Activated CD4-positive, alpha-beta T cell treated with anti-CD3 and anti-CD28 coated beads for 36 hours (primary cell): ENCODE measurements at places on chromosomes 13 and 19. TPM values are rescaled to one million over a fixed set of nuclear protein-coding genes. Genes with fewer than 3 reads are reported as not detected.

DNA sequence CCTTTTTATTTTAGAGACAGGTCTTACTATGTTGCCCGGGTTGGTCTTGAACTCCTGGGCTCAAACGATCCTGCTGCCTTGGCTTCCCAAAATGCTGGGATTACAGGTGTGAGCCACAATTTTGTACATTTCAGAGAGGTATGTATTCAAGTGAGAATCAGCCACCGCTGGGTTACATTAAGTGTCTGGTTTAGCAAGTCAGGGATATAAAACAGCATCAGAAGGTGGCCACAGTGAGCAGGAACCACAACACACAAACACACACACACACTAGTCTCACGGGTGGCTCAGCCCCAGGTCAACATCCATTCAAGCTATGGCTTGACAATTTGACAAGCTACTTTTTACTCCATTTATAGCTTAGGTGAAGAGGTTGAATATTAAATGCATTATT, 20.2 kb downstream of the KLK5 start:
- no peak for DNase-seq
- H3K4me1 ChIP-seq, result no peaks in the 10 kb centered on the region
- H3K27me3 ChIP-seq, result peaks cover 33% of the 10 kb centered on the region

GRCh38 chr19:8609279-8610040, 1.1 kb downstream of the ADAMTS10 start:
- peak overlapping the region; percentile 83 for H3K4me3 ChIP-seq
- peak overlapping the region; percentile 79 for H3K27ac ChIP-seq
- peak; percentile 48 for DNase-seq
- H3K4me1 ChIP-seq, result peaks cover 20% of the 10 kb centered on the region
- peaks cover 6% of the 10 kb centered on the region for H3K27me3 ChIP-seq

- no peaks in the 10 kb centered on the region for H3K4me1 ChIP-seq
- H3K36me3 ChIP-seq, result no peaks in the 10 kb centered on the region
- H3K27me3 ChIP-seq, result no peaks in the 10 kb centered on the region
- no peak overlapping the region for H3K27ac ChIP-seq
These were observed 397.1 kb downstream of the SLITRK5 start for GRCh38 chr13:88068316-88068715.

GRCh38 chr13:40586886-40587565, 79.4 kb downstream of the FOXO1 start:
- H3K4me3 ChIP-seq, result no peak overlapping the region
- peak overlapping the region; percentile 51 for H3K27ac ChIP-seq
- no peak for DNase-seq
- H3K36me3 ChIP-seq, result peaks cover 27% of the 10 kb centered on the region
- H3K4me1 ChIP-seq, result peaks cover 90% of the 10 kb centered on the region

The ZNF682 gene
- total RNA-seq, result 7.5 TPM

DNA sequence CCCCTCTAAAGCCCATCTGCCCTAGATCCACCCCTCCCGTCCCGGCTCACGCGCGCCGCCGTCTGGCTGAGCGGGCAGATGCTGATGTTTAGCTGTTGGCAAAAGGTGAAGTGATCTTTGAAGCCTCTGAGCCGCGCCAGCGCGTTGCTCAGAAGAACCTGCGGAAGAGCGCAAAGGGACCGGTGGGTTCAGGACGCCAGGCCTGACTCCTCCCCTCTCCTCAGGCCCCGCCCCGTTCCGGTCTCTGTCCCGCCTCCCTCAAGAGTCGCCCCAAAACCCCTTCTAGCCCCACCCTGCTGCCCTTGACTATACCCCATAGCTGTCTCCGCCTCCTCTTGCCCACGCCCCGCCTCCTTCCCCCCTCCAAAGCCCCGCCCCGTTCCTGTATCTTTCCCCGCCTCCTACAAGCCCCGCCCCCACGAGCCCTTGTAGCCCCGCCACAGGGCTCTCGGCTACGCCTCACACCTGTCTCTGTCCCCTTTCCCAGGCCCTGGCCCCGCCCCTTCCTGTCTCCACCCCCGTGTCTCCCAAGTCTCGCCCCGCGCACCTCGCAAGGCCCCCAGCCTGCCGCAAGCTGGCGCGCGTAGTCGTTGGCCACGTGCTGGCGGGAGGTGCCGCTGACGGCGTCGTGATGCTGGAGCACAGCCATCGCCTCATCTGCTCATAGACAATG, 9.5 kb downstream of the MAN2B1 start:
- H3K27ac ChIP-seq, result no peak overlapping the region
- no peaks in the 10 kb centered on the region for H3K4me1 ChIP-seq
- no peaks in the 10 kb centered on the region for H3K27me3 ChIP-seq
- DNase-seq, result peak; percentile 73

The DLL3 gene
- 0.94 TPM for total RNA-seq

GRCh38 chr13:42574435-42575311, 721 bp downstream of the TNFSF11 start:
- peak; percentile 82 for DNase-seq
- H3K27me3 ChIP-seq, result peaks cover 34% of the 10 kb centered on the region
- H3K27ac ChIP-seq, result peak overlapping the region; percentile 86
- no peaks in the 10 kb centered on the region for H3K36me3 ChIP-seq
- peak overlapping the region; percentile 77 for H3K4me3 ChIP-seq

The ACP7 gene
- total RNA-seq, result not detected

DNA sequence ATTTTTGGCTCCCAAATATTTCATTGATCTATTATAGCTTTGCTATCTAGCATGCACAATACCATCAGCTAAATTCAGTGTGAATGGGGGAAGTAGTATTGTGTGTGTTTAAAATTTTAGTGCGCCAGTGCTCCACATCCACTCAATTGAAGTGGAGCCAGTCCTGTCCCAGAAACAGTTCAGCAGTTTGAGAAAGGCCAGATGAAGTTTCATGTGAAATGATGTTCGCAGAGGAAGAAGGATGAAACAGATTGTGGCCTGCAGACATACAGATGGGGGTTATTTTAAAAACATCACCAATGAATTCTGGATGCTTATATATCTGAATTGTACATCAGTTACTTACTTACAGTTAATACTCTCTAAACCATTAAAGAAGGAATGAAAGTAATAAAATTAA, 129.4 kb downstream of the SPRY2 start:
- H3K27me3 ChIP-seq, result no peaks in the 10 kb centered on the region
- DNase-seq, result no peak
- H3K4me3 ChIP-seq, result no peak overlapping the region

DNA sequence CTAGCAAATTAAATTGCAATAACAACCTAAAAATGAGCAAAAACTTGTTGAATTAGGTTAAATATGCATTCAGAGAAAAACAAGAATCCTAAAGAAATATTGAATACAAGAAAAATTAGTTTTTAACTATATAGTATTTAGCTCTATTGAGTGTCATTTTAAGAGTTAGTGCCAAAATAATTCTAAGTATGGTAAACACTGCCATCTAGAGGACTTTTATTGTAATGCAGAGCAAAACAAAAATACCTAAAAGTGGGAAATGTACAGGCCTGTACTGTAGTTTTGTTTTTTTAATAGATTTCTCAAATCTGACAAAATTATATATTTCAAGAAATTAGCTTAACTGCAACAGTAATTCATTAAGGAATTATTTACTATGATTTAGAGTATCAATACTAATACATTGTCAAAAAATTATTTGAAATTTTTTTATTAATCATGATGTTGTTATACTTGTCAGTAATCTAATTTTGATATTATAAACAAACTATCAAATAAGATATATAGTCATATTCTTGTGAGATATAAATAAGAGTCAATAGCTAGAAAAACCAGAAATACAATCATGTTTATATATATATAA, 8.2 kb upstream of the PCDH9 start:
- no peak overlapping the region for H3K4me3 ChIP-seq
- H3K4me1 ChIP-seq, result no peaks in the 10 kb centered on the region

The EPSTI1 gene
- total RNA-seq, result 32.0 TPM

GRCh38 chr13:23175920-23176319, 4.9 kb upstream of the SGCG start:
- no peak overlapping the region for H3K4me3 ChIP-seq
- H3K36me3 ChIP-seq, result no peaks in the 10 kb centered on the region
- no peak for DNase-seq
- H3K4me1 ChIP-seq, result no peaks in the 10 kb centered on the region
- peaks cover 11% of the 10 kb centered on the region for H3K27me3 ChIP-seq

- no peaks in the 10 kb centered on the region for H3K4me1 ChIP-seq
- H3K36me3 ChIP-seq, result peaks cover 14% of the 10 kb centered on the region
- H3K27ac ChIP-seq, result no peak overlapping the region
- H3K4me3 ChIP-seq, result no peak overlapping the region
These were observed 6.1 kb upstream of the RBM42 start for GRCh38 chr19:35622750-35623149.

The DENND1C gene
- total RNA-seq, result 49.5 TPM

- H3K36me3 ChIP-seq, result no peaks in the 10 kb centered on the region
- DNase-seq, result peak; percentile 50
- H3K4me3 ChIP-seq, result no peak overlapping the region
- H3K4me1 ChIP-seq, result peaks cover 31% of the 10 kb centered on the region
- H3K27me3 ChIP-seq, result peaks cover 28% of the 10 kb centered on the region
These were observed 96.1 kb upstream of the MBNL2 start for GRCh38 chr13:97125810-97126738.

- H3K36me3 ChIP-seq, result peaks cover 57% of the 10 kb centered on the region
- H3K27me3 ChIP-seq, result no peaks in the 10 kb centered on the region
- H3K27ac ChIP-seq, result peak overlapping the region; percentile 86
- peaks cover 21% of the 10 kb centered on the region for H3K4me1 ChIP-seq
These were observed 2.0 kb downstream of the RPL36 start for GRCh38 chr19:5691822-5692722.
